ENCODE measurements at places on chromosomes 7 and 10. TPM values are rescaled to one million over a fixed set of nuclear protein-coding genes. Genes with fewer than 3 reads are reported as not detected.

- DNase-seq = no peak
- peaks cover 20% of the 10 kb centered on the region for H3K4me1 ChIP-seq
- no peaks in the 10 kb centered on the region for H3K36me3 ChIP-seq
- no peak overlapping the region for H3K4me3 ChIP-seq
- peak overlapping the region; percentile 35 for H3K27ac ChIP-seq
- H3K27me3 ChIP-seq = no peaks in the 10 kb centered on the region
Measured at GRCh38 chr7:71625545-71625944, 493.6 kb downstream of the GALNT17 start.

GRCh38 chr10:30051220-30051619 lies 8.2 kb downstream of the JCAD start:
- no peak overlapping the region for H3K27ac ChIP-seq
- H3K27me3 ChIP-seq = peaks cover 20% of the 10 kb centered on the region
- peaks cover 16% of the 10 kb centered on the region for H3K4me1 ChIP-seq

- H3K4me3 ChIP-seq = peak overlapping the region; percentile 87
- no peak overlapping the region for H3K27ac ChIP-seq
- H3K27me3 ChIP-seq = peaks cover 80% of the 10 kb centered on the region
- DNase-seq = peak; percentile 2
- no peaks in the 10 kb centered on the region for H3K36me3 ChIP-seq
Measured at GRCh38 chr7:15686957-15687545, 568 bp upstream of the MEOX2 start.

DNA sequence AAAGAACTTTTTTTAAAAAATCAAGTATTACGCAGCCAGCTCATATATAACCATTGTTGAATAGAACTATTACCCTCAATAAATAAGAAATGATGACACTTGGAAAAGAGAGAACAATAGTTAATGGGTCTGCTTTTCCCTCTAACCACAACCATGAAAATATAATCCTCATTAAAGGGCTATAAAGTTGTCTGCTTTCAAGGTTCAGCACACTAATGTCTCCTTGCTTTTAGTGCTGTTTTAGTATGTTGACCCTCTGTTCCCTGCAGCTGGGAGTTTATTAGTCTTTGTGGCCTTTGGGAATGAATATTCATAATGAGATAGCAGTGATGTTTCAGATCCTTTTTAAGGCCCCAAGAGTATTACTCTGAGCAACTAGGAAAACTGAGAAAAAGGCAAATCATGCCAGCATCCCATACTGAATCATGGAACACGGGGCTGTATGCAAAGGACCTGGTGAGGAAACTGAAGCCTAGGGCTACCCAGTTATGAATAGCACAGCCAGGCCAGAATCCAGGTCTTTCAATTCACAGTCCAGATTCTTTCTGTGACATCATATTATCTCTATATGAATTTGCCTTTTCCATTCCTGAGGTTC lies 332.0 kb upstream of the LRGUK start:
- no peak overlapping the region for H3K27ac ChIP-seq
- DNase-seq = no peak
- H3K4me3 ChIP-seq = no peak overlapping the region
- no peaks in the 10 kb centered on the region for H3K27me3 ChIP-seq

TRIM50 gene
- not detected for total RNA-seq

SPDYE3 gene
- not detected for total RNA-seq

- H3K4me3 ChIP-seq = no peak overlapping the region
- DNase-seq = no peak
- no peak overlapping the region for H3K27ac ChIP-seq
Measured at GRCh38 chr10:80268938-80269588, 20.4 kb downstream of the MAT1A start.

AGMO gene
- 0.51 TPM for total RNA-seq

DNA sequence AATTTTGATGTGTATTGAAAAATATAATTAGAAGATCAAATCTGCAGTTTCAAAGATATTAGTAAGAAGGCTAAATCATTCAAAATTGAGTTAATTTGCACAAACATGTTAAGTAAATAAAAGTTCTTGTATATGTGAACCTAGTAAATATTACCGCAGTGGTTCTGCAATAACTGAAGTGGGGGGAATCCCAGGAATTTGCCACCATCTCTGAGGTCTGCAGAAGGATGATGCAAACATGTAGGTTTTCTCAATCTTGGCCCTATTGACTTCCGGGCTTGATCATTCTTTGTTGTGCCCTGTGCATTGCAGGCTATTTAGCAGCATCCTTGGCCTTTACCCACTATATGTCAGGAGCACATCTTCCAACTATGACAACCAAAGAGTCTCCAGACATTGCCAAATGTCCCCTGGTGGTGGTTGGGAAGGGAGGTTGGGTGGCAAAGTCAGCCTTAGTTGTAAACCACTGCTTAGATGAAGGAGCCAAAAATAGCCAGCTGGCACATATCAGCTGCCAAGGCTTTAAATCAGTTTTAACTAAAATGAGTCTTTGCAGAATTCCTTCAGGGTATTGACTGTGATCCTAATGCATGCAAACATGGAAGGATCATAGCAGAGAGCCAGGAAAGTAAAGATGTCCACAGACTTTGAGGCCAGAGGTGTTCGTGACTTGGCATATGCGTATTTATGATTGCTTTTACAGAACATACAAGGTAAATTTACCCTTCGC lies 146.3 kb downstream of the TRIL start:
- H3K27me3 ChIP-seq = no peaks in the 10 kb centered on the region
- DNase-seq = no peak
- no peaks in the 10 kb centered on the region for H3K36me3 ChIP-seq
- H3K4me1 ChIP-seq = no peaks in the 10 kb centered on the region
- H3K4me3 ChIP-seq = no peak overlapping the region

DNA sequence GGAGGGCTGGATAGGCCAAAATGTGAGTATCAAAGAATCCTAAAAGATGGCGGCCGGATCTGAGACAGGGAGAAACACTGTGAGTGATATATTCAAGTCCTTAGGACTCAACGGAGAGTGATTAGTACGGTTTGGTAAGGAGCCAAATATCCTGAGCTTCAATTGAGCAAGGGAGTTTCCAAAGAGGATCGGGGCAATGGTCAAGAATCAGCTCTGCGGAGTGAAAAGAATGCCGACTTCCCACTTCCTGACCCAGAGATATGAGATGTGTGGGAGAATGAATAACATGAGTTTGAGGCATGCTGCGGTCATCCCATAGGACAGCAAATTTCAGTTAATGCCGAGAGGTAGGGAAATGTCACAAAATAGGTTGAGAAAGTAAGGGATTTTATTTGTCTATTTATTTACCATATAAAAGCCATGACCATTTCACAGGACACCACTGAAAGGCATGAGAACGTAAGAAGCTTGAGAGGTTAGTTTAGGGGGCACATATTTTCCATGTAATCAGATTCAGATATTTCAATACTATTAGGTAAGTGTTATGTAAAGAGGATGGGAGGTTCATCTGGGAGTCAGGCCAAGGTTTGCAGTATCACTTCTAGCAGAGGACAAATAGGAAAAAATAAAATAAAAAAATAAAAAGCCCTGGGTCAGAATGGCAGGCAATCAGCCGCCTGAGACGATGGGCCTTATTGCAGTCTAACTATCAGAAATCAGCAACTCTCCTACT lies 165.6 kb downstream of the HGF start:
- no peaks in the 10 kb centered on the region for H3K36me3 ChIP-seq
- H3K4me1 ChIP-seq = no peaks in the 10 kb centered on the region
- DNase-seq = no peak
- H3K27ac ChIP-seq = no peak overlapping the region
- no peaks in the 10 kb centered on the region for H3K27me3 ChIP-seq

- no peaks in the 10 kb centered on the region for H3K4me1 ChIP-seq
- DNase-seq = no peak
- no peak overlapping the region for H3K27ac ChIP-seq
- H3K27me3 ChIP-seq = no peaks in the 10 kb centered on the region
- no peaks in the 10 kb centered on the region for H3K36me3 ChIP-seq
Measured at GRCh38 chr7:102988631-102989560, 76.1 kb downstream of the LRRC17 start.

IPMK gene
- total RNA-seq = 6.7 TPM

DNA sequence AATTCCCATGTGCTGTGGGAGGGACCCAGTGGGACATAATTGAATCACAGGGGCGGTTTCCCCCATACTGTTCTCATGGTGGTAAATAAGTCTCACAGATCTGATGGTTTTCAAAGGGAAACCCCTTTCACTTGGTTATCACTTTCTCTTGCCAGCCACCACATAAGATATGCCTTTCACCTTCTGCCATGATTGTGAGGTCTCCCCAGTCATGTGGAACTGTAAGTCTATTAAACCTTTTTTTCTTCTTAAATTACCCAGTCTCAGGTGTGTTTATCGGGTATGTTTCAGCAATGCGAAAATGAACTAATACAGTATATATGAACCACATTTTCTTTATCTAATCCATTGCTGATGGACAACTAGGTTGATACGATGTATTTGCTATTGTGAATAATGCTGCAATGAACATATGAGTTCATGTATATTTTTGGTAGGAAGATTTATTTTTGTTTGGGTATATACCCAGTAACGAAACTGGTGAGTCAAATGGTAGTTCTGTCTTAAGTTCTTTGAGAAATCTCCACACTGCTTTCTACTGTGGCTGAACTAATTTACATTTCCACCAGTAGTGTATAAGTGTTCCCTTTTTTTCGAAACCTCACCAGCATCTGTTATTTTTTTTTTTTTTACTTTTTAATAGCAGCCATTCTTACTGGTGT lies 70.0 kb upstream of the HGF start:
- no peaks in the 10 kb centered on the region for H3K36me3 ChIP-seq
- H3K27me3 ChIP-seq = no peaks in the 10 kb centered on the region
- DNase-seq = no peak
- no peak overlapping the region for H3K4me3 ChIP-seq
- no peak overlapping the region for H3K27ac ChIP-seq

CPED1 gene
- 4.3 TPM for total RNA-seq

- no peaks in the 10 kb centered on the region for H3K27me3 ChIP-seq
- H3K4me1 ChIP-seq = peaks cover 4% of the 10 kb centered on the region
- no peak overlapping the region for H3K4me3 ChIP-seq
- no peak overlapping the region for H3K27ac ChIP-seq
- H3K36me3 ChIP-seq = no peaks in the 10 kb centered on the region
Measured at GRCh38 chr7:68176974-68177373, 1180.3 kb downstream of the TYW1 start.

- no peak overlapping the region for H3K4me3 ChIP-seq
- H3K4me1 ChIP-seq = no peaks in the 10 kb centered on the region
- DNase-seq = no peak
- no peak overlapping the region for H3K27ac ChIP-seq
- H3K27me3 ChIP-seq = no peaks in the 10 kb centered on the region
Measured at GRCh38 chr7:18315241-18315640, 180.3 kb upstream of the HDAC9 start.

DNA sequence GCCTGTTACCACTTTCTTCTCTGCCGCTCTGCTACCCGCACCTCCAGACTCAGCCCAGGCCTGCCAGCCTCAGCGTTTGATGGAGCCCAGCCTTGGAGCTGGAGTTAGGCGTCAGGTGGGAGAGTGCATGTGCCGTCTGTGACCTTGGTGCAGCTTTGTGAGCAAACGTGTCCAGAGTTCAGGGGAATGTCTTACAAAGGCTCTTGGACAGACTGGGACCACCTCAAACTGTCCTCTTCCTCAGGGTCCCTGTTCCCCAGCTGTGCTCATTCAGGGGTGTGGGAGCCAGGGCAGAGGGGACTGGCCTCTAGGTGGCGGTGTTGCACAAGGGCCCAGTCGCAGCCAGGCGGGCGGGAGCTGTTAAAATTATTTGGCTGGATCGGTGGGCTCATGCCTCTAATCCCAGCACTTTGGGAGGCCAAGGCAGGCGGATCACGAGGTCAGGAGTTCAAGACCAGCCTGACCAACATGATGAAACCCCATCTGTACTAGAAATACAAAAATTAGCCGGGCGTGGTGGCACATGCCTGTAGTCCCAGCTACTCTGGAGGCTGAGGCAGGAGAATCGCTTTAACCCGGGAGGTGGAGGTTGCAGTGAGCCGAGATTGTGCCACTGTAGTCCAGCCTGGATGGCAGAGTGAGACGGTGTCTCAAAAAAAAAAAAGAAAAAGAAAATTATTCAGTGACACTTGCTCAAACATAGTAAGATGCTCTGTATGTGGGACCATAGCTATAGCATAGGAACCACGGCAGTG lies 89.2 kb downstream of the ADCY1 start:
- no peak overlapping the region for H3K4me3 ChIP-seq
- DNase-seq = peak; percentile 12
- no peaks in the 10 kb centered on the region for H3K4me1 ChIP-seq
- no peaks in the 10 kb centered on the region for H3K27me3 ChIP-seq

- peaks cover 6% of the 10 kb centered on the region for H3K27me3 ChIP-seq
- no peak for DNase-seq
- peak overlapping the region; percentile 61 for H3K4me3 ChIP-seq
- no peak overlapping the region for H3K27ac ChIP-seq
- peaks cover 37% of the 10 kb centered on the region for H3K4me1 ChIP-seq
Measured at GRCh38 chr7:151008511-151009323, 15.6 kb downstream of the ATG9B start.

DNA sequence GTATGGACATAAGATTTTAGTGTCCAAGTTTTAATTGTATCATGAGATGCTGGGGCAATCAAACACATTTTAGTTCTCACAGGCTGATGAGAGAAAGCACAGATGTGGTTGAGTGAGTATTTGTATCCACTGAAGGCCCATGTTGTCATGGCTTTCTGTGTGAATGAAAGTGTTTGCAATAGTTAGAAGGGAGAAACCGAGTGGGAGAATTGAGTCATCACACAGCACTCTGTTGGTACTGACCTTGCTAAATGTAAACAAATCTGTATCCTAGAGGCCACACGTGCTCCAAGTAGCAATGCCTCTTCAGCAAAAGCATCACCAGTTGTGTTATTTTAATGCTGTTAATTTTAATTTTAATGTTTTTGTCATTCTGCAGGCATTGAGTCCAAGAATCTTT lies 121.2 kb downstream of the EMX2 start:
- H3K36me3 ChIP-seq = no peaks in the 10 kb centered on the region
- H3K27me3 ChIP-seq = no peaks in the 10 kb centered on the region
- no peak overlapping the region for H3K4me3 ChIP-seq
- DNase-seq = no peak
- no peak overlapping the region for H3K27ac ChIP-seq

DNA sequence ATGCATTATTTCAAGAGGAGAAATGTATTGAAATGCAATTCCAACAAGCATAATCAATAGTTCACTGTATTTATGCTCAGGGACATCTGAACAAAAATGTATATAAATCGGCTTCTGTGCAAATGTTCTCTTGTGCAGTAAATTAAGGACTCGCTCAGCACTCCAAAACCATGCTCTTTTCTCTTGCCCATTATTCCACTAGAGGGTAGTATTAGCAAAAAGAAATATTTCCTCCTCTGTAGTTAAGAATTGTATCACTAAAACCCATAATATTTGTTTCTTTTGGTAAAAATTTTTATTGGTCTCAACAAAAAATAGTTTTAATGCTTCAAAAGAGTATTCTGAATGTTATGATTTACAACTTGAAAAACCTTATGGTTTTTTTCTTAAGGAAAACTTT lies 803.1 kb downstream of the PCDH15 start:
- no peak overlapping the region for H3K4me3 ChIP-seq
- DNase-seq = no peak
- no peaks in the 10 kb centered on the region for H3K27me3 ChIP-seq

PIK3AP1 gene
- total RNA-seq = 1.3 TPM

DNAJC12 gene
- 4.1 TPM for total RNA-seq

All from neural crest cell (in vitro differentiated cells).